ENCODE measurements at places on chromosomes 4 and X.

GRCh38 chr4:15366721-15367120 lies 61.1 kb upstream of the C1QTNF7 start:
- DNase-seq, result no peak

DNA sequence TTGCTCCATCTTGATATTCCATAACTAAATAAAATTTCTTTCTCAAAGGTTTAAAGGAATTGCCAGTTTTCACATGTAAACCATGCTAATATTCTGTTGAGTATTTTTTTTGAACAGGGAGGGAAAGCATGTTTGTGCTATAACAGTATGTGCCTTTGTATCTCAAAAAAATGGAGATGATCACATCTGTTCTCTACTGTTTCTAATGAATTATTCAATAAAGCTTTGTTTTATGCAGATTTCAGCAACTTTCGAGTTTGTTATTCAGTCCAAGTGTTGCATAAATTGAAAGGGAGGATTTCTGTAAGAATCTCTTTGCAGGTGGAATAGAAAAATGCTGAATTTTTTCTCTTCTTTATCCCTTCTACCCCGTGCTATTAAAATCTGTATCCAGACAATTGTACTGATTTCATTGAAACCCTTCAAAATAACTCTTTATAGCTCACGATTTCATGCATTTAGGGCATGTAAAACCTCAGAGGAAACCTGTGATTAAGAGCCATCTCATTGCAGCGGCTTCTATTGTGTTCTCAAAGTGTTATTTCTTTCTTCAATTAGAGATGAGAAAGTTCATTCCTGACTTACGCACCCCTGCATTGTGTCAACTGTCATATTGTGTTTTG lies 42.1 kb downstream of the NEIL3 start:
- DNase-seq, result no peak

DNA sequence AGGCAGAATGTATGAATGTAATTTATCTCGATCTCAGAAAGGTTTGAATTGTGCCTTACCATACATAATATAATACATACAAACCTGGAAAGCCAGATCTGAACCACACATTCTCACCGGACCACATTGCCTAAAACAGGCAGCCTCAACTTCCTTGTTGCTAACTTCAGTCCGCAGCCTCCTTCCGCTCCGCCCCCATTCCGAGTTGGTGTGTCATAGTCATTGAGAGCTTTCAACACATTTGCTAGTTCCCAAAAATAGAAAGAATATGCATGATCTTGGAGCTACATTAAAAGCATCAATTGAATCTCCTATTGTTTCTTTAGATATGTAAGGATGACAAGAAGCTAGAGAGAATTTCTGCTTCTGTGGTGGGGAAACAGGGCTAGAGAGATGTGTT lies 127.2 kb downstream of the ARHGEF9 start:
- DNase-seq, result no peak

DNA sequence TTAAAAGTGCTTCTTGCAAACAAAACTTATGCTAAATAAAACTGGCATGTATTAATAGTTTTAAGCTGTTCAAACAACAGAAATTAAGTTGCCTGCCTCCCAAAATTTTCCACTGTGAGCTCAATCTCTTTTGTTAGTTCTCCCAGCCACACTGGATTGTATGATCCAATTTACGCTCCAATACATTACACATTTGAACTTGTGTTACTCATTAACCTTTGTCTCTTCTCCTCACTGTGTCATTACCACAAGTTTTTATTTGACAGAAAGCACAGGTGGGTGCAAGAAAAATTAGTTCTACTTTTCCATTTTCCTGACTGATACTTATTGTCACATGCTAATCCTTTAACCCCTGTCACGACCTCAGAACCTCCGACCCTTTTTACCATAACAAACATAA lies 55.5 kb downstream of the SHISA3 start:
- DNase-seq, result no peak

DNA sequence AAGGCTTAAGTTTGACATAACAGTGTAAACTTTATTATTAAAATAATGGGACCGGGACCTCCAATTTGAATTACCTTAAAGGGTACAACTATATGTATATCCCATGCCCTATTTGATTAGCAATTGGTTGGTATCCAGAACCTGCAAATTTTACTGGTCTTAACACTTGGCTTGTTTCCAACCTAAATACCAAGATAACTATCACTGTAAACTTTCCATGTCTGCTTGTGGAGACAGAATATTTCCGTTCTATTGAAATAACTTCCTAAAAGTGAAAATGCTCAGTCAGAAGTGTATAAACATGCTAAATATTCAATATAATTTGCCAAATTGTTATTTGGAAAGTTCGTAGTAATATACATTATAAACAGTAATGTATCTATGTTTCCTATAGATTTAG lies 154.0 kb downstream of the TMEM47 start:
- no peak for DNase-seq

DNA sequence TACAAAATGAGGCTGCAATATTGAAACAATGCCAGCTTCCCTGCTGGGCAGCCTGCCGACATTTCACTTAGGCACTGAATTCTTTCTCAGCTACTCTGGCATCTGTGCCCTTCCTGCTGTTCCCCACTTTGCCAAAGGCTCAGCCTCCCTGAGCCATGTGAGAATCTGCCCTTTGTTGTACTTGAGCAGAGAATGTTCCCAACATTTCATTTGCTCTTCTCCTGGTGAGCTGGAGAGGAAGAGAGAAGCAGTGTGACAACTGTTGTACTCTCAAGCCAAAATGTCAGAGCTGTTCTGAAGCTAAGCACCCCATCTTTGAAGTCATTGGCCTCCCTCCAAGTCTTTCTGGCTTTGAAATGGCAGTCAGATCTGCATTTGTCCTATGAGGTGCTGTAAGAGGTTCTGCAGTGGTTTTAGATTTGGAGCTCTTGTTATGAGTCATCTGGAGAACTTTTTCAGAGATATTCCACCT lies 32.5 kb downstream of the LANCL3 start:
- no peak for DNase-seq

GRCh38 chr4:76311896-76312331 lies 5.4 kb downstream of the STBD1 start:
- DNase-seq, result no peak

DNA sequence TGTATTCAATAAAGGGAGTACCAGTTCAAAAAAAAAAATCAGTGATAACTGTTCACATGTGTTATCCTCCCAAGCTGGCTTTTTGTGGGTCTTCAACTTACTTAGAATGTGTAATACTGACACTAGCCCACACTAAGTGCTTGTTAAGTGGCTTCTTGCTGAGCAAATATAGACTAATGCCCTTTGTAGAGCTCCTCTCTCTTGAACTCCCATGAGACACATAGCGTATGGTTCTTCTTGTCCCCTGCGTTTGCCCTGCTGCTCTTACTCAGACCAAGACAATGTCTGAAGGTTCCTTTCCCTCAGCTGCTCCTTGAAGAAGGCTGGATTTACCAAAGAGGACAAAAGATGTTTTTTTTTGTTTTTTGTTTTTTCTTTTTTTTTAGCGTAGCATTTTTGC lies 110.9 kb downstream of the FRAS1 start:
- DNase-seq, result no peak

- peak; percentile 85 for DNase-seq
Measured at GRCh38 chr4:143558823-143559756, 45.6 kb downstream of the SMARCA5 start.

- DNase-seq, result peak; percentile 30
Measured at GRCh38 chr4:41538017-41538733, at the start of gene LIMCH1. TSS of gene LIMCH1 (plus strand) at chr4:41538157. CDS start at chr4:41605996, 67,839 bp downstream.

DNA sequence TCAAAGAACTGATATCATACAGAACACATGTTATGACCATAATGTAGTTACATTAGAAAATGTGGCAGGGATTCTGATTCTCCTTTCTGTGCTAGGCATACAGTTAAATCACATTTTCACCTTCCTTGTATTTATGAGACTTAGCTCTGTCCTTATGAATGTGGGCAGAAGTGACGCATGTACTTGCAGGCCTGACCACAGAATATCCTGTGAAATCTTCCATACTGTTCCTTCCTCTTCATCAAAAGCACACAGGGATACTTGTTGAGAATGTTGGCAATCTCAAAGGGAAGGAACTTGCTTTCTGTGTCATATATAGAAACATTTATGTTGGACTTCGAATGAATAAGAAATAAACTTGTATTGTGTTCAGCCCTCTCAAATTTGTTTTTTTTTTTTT lies 17.2 kb upstream of the MYOZ2 start:
- no peak for DNase-seq

DNA sequence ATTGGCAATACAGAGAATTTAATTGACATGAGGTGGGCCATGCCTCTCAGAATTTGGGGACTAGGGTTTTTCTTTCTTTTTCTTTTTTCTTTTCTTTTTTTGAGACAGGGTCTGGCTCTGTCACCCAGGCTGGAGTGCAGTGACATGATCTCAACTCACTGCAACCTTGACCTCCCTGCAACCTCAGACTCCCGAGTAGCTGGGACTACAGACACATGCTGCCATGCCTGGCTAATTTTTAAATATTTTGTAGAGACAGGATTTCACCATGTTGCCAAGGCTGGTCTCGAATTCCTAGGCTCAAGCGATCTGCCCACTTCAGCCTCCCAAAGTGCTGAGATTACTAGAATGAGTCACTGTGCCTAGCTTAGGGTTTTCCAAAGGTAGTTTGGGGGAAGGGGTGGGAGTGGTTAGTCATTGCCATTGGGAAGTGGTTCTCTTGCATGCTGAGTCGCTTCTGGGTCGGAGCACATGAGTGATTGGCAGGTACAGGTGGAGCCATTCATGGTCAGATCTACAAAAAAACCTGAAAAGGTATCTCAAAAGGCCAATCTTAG lies 54.5 kb downstream of the MID2 start:
- no peak for DNase-seq

DNA sequence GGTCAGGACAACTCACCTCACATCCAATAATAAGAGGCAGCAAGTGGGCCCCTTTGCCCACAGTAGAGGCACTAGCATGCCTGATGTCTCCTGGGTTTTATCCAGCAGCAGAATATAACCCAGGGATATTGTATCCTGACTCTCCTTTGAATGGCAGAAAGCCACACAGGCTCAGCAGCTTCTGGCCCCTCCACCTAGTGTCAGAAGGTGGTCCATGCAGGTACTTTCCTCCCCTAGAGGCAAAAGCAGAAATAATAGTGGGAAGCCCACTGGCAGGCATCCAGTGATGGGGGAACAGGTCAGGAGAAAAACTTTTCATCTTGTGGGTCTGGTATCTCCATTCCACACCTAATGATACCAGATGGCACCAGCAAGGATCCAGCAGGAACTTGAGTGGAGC lies 75.5 kb upstream of the IRS4 start:
- no peak for DNase-seq

DNA sequence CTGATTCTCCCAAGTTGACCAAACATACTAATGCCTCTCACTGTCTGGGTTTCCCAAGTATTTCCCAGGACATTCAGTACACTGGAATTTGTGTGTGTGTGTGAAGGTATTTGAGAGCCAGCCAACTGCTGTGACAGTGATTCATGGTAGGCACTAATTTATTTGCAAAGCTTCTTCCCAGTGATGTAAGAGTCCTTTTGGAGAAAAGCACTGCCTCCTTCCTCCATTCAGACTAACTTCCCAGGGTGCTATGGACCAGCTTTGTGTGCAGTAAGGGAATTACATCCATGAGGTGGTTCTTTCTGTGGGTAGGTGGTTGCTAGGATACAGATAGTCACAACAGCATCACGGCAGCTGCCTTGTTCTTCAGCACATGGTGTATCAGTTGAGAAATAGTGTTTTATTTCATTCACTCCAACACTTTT lies 8.7 kb downstream of the EGF start:
- no peak for DNase-seq

Data from testis (tissue), 5 donors.